ENCODE measurements at places on chromosomes 5 and 9.

DNA sequence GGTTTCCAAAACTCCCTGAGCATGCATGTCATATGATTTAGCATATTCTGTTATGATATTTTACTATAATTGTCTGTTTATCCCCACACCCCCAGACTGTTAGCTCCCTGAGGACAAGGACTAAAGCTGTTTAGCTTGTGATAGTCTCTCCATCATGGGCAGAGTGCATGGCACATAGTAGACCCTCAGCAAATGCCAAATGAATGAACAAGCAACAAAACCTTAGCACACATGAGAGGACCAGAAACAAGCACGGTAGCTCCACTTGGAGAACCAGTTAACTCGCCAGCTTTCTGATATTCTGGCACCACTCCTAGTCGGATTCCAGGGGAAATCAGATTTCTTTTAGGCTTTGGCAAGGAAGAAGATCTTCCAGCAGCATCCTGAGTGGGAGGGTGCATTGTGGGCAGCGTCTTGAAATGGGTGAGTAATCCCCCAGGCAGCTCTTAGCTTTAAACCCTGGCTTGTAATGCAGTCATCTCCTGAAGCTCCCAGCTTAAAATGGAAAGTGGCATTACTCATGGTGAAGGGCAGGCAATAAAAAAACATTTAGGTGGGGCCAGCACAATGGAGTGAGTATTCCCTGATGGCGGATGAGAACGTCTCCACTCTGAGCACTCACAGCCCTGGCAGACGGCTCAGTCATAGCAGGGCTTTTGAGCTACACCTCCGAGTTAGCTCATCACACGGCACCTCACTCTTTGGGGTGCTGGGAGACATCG, 41.1 kb downstream of the FGF1 start:
- peak; percentile 98 for DNase-seq

- no peak for DNase-seq
Measured at GRCh38 chr9:114616684-114617520, 5.8 kb downstream of the TMEM268 start.

DNA sequence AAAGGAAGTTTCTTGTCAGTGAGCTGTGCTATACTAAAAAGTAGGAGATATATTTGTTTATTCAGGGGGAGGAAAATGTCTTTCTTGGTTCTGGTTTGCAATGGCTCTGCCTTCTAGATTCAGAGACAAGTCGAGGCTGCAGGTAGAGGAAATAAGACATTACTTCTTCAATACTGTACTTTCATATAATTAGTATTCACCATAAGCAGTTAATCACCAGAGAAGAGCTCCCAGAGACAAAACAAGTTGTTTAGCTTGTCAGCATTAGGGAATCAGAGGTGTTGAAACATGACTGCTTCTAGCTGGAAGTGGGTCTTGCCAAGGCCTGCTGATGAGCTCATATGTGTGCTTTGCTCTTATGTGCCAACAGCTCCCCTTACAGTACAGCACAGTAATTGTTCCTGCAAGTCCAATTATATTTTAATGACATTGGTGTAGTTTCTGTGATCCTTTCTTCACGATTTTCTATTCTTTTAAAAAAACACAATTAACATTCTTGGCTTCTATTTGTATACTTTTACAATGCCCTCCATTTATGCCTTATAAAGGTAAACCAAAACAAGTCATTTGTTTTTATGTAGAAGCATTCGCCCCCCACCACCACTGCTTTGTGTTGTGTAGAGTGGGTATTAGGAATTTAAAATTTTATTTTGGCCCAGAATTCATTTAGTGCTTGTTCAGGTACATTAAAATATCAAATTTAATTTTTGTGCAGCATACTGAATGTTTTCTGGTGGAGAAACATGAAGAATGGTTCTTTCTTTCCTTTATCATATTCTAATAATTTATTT, 112.2 kb downstream of the RPS23 start:
- DNase-seq: peak; percentile 95

- DNase-seq: no peak
Measured at GRCh38 chr5:169798906-169799660, 162.0 kb downstream of the DOCK2 start.

GRCh38 chr5:108617467-108618435, 129.9 kb upstream of the FER start:
- no peak for DNase-seq

GRCh38 chr5:25241981-25242380, 597.2 kb upstream of the CDH10 start:
- DNase-seq: no peak

- no peak for DNase-seq
Measured at GRCh38 chr5:41250351-41250987, 37.1 kb upstream of the C6 start.
